AG04449 (cell line): ENCODE measurements at places on chromosomes 4 and X.

DNA sequence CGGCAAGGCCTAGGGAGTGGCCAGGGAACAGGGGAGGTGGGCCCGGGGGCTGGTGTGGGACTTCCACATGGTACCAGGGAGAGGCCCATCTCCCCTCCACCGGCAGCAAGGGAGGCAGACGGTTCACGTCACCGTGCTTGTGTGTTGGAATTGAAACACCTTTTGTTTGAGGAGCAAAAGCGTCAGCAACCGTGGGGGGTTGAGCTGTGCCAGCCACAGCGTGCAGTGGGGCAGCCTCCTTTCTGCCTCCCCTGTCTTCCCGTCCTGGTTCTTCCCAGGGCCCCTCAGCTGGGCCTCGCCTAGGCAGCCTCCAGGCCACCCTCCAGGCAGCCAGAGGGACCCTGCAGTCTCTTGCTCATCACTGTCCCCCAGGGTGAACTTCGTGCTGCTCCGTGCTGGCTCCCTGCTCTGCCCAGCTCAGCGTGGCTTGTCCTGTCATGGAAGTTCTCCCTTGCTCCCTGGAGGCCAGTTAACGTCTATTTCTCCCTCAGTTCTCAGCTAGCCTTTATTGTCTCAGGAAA is 32.1 kb upstream of the HGFAC start:
- no peak for DNase-seq

GRCh38 chr4:173334891-173335752 is 964 bp upstream of the HMGB2 start:
- no peak for DNase-seq

DNA sequence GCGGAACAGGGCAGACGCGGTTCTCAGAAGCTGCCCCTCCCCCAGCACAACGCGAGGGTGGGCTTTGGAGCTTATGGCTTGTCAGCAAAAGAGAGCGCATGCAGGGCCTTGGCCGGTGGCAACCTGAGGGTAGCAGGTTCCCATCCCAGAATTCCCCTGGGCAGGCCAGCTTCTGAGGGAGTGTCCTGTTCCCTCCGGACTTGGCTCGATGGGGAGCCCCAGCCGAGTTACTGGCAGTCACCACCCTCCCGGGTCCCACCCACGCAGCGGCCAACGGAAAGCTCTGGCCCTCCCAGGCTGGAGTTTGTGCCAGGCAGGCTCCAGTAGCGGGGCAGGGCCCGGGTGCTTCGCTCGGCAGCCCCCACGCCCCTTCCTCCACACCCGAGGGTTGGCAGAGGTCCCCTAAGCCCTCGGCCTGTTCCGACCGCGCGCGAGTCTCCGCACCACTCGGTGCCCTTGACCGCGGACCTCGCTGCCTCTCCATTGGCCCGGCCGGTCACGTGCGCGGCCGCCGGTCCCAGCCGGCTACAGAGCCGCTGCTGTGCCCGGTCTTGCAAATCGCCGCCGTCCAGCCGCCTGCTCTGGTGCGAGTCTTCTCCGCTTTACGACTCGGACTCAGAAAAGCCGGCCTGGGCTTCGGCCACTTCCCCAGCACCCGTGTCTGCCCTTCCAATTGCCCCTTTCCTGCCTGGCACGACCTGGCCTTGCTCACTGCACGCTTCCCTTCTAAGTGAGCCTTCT is 20.9 kb upstream of the MTM1 start:
- DNase-seq = no peak

DNA sequence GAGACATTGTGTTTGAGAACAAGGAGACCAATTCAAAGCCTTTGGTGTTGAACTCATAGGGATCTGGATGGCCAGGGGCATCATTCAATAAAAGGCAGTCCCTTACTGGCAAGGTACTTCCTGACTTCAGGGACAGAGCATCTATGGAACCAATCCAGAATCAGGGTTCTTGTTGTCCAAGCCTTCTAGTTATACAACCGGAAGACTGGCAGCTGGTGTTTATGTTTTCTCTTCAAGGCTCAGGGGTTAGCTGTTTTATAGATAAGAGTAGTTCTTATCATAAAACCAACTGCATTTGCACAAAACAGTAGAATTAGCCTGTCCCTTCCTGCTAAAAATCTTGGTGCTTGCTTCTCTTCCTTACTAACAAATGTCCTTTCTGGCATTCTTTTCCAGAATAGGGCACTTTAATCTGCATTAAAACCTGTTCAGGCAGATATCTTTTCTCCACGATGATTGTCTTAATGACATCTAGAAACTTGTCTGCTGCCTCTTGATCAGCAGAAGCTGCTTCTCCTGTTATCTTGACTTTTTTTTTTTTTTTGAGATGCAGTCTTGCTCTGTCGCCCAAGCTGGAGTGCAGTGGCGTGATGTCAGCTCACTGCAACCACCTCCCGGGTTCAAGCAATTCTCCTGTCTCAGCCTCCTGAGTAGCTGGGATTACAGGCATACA is 38.4 kb upstream of the ARHGEF6 start:
- DNase-seq = no peak

DNA sequence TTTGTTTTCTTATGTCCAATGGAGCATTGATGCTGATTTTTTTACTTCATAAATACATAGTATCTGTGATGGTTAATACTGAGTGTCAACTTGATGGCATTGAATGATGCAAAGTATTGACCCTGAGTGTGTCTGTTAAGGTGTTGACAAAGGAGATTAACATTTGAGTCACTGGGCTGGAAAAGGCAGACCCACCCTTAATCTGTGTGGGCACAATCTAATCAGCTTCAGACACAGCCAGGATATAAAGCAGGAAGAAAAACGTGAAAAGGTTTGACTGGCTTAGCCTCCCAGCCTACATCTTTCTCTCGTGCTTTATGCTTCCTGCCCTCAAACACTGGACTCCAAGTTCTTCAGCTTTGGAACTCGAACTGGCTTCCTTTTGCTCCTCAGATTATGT is 230.6 kb upstream of the SPRY1 start:
- DNase-seq = no peak

GRCh38 chr4:98267498-98267897 is 6.3 kb downstream of the RAP1GDS1 start:
- DNase-seq = no peak

DNA sequence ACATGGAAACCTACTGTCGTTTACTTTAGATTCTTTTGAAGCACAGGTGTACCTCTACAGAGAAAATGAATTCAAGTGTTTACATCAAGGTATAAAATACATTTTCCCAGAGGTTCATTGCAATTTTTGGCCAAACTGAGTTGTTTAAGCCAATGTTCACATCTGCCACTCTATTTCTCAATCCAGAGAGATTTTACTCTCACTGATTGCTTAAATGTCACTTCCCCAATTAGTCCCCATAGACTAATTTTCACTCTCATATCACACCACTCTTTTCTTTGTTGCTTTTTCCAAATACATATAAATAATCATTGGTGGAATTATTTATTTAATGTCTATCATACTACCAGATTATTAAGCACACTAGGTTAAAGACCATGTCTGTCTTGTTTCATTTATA is 271.8 kb downstream of the PPP3CA start:
- DNase-seq = no peak

DNA sequence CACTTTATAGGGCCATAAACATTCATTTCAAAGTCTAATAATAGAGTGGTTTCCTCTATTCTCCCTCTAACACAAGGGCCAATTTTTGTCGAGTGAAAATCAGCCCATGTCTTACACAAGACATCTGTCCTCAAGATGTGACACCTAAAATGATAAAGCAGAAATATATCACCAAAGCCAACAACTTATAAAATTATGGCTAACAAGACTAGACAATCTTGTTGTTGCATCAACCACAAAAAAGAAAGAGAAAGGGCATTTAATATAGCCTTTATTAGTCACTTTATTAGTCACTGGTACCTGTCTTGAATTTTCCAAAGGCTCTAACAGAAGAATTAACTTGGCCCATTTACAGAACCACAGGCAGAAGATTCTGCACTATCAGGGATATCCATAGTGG is 161.6 kb downstream of the SMIM20 start:
- no peak for DNase-seq

DNA sequence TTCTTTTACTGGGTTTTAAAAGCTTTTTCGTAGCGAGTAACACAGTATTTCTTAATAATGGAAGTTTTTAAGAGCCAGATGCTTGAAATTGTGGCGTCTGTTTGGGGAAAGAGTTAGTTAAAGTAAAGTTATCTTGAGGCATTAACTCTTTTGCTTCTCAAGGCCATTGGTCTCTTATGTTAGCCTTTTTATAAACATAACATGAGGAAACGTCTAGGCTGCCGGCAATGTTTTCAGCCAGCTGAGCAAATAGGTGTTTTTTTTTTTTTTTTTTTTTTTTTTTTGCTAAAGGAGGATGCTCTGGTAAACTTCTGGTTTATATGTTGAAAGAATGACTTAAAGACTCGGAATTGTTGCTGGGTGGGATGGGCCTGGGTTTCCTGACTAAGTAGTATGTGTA is 51.1 kb upstream of the RBMX start:
- no peak for DNase-seq

GRCh38 chr4:82645936-82646565 is 84.3 kb upstream of the TMEM150C start:
- DNase-seq = no peak

DNA sequence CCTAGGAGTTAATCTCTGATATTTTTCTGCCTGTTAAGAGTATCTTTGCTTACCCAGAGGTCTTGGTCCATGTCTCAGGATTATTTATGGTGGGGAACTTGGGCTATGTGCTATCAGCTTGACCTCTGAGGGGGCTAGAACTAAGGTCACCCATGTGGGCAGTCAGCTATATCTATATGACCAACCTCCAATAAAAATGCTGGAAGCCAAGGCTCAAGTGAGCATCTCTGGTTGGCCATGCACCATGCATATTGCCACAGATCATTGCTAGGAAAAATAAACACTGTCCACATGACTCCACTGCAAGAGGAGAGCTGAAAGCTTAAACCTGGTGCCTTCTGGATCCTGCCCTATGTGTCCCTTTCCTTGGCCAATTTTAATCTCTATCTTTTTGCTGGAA is 196.5 kb upstream of the SLC7A11 start:
- DNase-seq = no peak

DNA sequence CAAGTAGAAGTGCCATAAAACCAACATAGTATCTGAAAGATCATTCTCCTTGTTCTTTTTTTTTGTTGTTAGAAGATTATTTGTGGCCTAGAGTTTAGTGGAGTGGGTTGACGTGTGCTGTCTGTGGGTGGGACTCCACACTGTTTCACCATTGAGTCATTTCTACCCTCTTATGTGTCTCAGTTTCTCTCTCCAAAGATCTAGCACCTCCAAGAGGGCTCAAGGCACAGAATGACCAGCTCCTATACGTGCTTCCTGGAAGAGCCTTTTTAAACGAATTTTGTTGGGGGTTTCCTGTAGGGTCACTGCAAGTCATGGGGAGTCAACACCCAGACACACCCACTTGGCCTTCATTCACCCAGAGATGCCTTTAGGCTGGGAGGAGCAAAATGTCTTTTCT is 150.1 kb downstream of the KLF8 start:
- no peak for DNase-seq

GRCh38 chr4:57158221-57158620 is 48.0 kb upstream of the IGFBP7 start:
- DNase-seq = no peak
